ENCODE measurements at places on chromosomes 11 and 22.
A peak's percentile ranks its signal among the peaks of the same experiment; 100 is the strongest.

DNA sequence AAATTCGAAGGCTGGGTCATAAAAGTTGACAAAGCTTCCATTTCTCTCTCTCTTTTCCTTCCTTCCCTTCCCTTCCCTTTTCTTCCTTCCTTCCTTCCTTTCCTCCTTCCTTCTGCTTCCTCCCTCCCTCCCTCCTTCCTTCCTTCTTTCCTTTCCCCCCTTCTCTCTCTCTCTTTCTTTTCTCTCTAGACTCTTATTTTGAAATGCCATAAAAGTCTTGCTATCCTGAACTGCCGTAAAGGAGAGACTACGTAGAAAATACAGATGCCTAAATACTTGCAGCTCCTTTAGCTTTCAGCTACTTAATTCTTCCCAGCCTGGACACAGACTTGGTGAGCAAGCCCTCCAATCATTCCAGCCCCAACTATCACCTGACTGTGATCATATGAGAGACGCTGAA lies 1644.4 kb downstream of the FAM181B start:
- no peak for DNase-seq

DNA sequence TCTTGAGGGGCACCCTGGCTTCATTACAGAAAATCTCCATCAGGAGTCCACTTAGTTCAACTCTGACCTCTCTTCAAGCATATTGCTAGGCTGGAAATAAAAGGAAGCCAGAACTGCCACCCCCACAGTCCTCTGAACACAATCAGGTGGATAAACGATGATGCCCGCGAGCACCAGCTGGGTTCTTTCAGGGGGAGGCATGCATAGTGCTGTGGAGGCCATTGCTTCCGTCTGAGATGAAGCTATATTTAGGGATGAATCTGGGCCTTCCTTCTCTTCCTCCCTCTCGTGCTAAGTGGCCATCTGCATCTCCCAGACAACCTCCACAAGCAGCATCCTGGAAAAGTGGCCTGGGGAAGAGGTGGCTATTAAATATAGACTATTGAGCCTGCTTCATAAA lies 3.9 kb upstream of the MICAL2 start:
- DNase-seq, result no peak

DNA sequence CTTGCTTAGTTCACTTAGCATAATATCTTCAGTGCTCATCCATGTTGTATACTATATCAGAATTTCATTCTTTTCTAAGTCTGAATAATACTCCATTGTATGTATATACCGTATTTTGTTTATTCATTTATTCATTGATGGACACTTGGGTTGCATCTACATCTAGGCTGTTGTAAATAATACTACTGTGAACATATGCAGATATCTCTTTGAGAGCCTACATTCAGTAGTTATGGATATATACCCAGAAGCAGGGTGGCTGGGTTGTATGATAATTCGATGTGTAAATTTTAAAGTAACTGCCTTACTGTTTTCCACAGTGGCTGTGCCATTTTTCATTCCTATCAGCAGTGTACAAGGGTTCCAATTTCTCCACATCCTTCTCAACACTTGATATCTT lies 116.5 kb downstream of the TMEM135 start:
- DNase-seq, result no peak

GRCh38 chr11:59555601-59556114 lies 44.3 kb downstream of the OR4D9 start:
- DNase-seq, result no peak

- DNase-seq, result peak; percentile 83
Observed at GRCh38 chr11:129960216-129961214, 42.1 kb downstream of the PRDM10 start.

All from bronchial epithelial cell (primary cell).